Left kidney (tissue), 8 donors: ENCODE measurements at places on chromosomes 7 and 10.

DNA sequence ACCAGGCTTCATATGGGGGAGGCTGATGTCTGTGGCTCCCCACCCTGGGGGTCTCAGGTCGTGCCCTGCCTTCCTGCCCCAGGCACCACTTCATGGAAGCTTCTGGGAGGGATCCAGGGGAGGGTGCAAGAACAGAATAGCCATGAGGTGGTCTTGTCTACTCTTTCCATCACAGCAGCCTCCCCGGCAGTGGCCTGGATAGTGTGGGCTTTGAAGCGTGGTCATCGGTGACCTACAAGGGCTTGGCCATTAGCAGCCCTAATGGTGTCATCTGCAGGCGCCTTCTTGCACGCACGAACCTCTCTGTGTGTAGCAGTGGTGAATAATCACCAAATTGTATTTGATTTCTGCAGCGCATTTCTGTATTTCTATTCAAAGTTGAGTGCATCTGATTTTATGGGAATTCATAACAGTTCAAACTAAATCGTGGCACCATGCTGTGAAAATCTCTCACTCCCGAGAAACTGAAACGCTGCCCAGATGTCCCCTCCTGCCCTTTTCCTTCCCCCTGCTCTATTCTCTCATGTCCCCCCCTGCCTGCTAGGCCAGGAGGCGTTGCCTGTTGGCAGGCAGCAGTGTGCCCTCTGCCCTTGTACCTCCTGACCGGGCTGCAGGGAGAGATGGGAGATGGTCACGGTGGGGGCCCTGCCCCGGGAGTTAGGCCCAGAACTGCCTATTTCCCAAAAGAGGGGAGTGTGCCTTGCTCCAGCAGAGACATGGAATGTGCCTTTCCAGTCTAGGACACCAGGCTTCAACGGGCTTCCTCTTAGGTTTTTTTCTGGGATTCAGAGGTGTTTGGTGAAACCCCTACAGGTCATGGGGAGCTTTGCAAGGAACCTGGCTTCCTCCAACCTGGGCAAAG is 34.8 kb downstream of the CDH23 start:
- DNase-seq, result no peak

DNA sequence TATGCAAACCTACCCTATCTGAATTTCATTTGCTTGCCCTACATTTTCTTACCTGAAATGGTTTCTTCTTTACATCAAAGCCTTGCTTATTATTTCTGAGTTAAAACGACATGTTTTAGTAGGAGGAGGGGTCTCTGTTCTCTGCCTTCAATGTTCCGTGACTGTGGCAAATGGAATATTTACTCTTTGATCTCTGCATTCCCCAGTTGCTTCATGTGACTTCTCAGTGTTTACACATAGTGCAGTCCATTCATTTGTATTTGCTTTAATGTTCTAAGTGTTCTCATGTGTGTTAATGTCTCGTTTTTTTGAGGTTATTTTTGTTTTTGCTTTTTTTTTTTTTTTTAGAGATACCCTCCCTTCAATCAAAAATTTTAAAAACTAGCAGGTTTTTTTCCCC is 75.8 kb downstream of the GNAI1 start:
- peak; percentile 46 for DNase-seq

- no peak for DNase-seq
These were observed 46.6 kb upstream of the A1CF start for GRCh38 chr10:50931948-50932431.

GRCh38 chr7:92460510-92460909 is 13.2 kb downstream of the GATAD1 start:
- no peak for DNase-seq

- no peak for DNase-seq
These were observed 411.3 kb downstream of the CCSER2 start for GRCh38 chr10:84739641-84740040.

DNA sequence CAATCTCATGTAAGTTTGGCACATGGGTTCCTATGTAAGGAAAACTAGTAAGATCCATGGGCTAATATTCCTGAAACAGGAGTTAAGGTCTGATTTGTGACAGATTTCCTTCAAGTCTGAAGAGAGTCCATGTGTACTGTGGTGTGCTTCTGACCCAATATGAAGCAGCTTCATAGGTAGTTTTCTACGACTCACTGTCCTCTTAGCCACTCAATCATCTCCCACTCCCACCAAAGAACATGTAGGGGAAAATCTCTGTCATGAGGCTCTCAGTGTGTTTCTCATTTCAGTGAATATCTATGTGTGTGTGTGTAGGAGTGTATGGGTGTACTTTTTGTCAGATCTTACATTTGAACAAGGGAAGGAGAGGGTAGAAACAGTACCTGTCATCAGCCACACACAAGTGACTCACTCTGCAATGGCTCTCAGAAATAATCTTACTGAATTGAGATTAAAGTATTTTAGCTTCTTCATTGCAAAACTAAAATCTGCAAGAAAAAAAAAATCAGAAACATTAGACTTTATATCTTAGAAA is 31.1 kb downstream of the RELN start:
- no peak for DNase-seq

- no peak for DNase-seq
These were observed 91.8 kb upstream of the KMT2C start for GRCh38 chr7:152527610-152528032.

- no peak for DNase-seq
These were observed 2.1 kb downstream of the SYNPO2L start for GRCh38 chr10:73653701-73654100.

DNA sequence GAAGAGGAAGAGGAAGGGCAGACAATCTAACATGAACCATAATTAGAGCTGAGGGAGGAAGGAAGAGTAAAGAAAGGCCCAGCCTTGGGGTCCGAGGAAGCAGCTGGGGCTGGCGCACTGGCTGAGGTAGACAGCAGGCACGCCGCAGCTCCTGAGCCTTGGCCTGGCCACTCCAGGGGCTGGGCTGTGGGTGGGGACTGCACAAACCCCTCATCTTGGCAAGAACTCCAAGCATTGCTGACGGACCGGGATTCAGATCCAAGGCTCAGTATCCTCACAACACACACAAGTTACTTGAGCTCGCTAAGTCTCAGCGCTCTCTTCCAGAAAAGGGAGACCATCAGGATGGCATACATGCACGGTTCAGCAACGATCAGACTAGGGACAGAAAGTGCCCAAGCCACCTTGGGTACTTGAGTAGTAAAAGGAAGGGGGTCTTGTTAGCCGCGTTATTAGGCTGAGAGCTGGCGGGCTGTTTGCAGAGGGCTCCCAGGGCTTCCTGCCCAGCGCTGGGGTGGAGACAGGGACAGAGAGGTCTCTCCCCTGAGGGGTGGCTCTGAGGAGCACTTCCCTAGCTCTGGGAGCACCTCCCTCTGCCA is 4.5 kb downstream of the TNS3 start:
- no peak for DNase-seq

DNA sequence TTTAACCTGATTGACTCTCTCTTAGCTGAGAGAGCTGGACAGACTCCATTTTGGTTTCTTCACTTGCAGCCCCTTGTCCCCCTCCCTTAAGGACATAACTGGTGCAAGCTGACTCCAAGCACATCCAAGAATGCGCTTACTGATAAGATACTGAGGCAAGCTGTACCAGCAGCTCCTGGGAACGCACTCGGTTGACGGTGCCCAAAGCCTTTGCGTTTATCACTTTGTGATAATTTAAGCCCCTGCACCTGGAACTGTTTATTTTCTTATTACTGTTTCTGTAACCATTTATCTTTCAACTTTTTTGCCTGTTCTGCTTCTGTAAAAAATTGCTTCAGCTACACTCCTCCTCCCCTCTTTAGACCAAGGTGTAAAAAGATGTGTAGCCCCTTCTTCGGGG is 8.5 kb downstream of the AKR1B15 start:
- no peak for DNase-seq

DNA sequence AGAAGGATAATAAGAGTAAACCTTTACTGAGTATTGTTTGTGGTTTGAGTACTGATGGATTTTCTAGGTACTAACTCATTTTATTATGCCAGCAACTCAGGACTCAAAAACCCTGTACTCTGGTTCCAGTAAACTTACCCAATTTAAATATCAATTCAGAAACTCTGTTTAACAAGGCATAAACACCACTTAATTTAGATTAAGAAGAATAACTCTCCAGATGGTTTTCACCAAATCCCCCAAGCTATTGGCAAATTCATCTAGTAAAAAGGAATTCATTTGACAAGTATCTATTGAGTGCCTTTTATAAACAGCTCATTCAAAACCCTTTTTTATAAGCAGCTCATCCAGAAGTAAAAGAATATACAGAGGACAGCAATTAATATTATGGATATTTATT is 572.4 kb downstream of the PHTF2 start:
- no peak for DNase-seq

GRCh38 chr10:96978621-96979154 is 146.6 kb downstream of the LCOR start:
- no peak for DNase-seq

GRCh38 chr10:61986788-61987492 is 85.4 kb downstream of the ARID5B start:
- no peak for DNase-seq

DNA sequence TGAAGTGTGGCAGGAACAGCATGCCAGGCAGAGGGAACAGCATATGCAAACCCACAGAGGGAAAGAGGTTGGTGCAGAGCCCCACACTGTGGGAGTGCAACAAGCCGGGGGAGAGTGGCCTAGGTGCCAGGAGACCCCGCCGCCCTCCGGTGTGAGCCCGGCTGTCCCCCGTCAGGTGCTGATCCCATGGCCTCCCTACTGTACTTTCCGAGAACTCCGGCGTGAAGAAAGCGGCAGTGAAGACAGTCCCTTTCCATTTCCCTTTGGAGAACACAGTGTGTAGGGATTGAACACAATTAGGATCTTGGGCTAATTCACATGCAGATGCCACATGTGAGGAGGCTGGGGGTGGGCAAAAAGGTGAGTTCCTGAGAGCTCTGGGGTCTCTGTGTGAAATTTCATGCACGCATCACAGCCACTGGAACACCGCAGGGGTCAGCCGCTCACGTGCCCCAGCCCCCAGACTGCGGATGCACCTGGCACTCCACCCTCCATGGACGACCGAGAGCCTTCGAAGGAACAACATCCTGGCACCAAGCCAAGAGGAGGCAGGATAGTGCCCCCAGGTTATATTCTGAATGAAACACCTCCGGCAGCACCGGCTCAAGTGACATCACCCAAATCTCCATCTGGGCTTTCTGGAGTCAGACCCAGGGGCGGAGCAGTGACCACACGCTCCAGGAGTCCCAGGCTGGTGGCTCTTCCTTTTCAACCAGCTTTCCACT is 82.1 kb upstream of the PPP2R2D start:
- no peak for DNase-seq

DNA sequence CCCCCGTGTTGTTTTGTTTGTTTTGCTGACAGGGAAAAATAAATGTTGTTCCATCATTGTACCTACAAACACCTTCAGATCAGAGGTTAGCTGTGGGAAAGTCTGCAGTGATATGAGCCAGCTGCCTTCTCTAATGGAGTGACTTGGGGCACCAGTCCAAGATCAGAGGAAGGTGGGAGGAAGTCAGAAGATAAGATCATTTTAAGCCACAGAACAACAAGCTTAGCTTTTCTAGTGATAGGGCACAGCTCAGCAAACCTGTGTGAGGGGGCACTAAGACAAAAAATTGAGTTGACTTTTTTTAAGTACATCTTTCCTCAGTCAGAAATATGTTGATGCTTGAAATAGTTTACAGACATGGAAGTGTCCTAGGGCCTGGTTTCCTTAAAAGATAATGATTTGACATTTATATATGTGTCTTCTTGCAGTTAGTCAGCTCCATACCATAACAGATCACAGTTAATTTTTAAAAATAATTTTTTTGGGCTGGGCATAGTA is 240.3 kb upstream of the KAT6B start:
- no peak for DNase-seq

- DNase-seq, result no peak
These were observed 96.4 kb downstream of the PRKG1 start for GRCh38 chr10:51170518-51171245.

GRCh38 chr7:142847353-142847752 is 7.5 kb upstream of the EPHB6 start:
- no peak for DNase-seq

DNA sequence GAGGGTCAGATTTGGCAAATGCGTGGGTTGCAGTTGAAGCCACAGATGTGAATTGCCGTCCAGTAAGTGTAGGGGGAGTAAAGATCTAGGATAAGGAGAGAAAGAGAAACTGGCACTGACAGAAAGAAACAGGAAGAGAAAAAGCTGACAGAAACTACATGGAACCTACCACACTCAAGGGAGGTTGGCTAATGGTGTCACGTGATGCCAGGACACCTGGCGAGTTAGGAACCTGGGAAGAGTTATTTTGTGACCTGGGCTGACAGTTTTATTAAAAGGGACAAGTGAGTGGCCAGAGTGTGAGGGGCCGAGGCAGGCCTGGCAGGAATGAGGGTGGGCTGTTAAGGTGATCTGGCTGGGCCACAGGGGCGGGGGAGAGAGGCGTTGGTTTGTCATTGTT is 188.7 kb downstream of the ADARB2 start:
- DNase-seq, result no peak

DNA sequence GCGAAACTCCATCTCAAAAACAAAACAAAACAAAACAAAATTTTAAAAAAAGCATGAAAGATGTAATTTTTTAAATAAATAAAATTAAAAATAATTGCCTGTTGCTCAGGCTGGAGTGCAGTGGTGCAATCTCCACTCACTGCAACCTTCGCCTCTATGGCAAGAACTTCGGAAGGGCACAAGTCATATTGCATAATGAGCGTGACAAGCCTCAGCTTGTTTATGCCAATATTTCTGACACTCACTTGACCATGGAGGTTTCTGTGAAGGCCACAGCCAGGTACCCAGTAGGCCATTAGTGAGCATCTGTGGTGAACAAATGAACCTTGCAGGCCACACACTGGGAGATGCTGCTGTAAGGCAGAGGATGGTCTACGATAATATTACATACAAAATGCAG is 106.1 kb upstream of the KMT2C start:
- no peak for DNase-seq

DNA sequence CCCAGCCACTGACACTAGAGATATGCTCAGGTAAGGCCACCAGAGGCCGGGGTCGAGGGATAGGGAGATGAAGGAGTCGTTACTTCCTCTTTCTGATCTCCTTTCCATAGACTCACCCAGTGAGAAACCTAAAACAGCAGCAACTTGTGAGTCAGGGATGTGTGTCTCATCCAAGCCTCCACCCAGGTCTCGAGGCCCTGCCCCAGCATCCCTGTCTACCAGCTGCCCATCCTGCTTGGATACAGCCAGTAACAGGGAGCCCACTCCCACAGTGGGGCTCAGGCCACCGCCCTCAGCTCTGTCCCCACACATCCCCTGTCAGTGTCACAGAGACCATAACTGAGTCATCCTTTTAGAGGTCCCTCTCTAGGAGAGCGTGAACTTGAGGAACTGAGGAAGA is 49.6 kb upstream of the CHST15 start:
- no peak for DNase-seq

GRCh38 chr10:124143721-124144120 is 50.3 kb upstream of the CHST15 start:
- DNase-seq, result no peak

GRCh38 chr10:32293581-32293980 is 53.4 kb downstream of the EPC1 start:
- DNase-seq, result no peak

DNA sequence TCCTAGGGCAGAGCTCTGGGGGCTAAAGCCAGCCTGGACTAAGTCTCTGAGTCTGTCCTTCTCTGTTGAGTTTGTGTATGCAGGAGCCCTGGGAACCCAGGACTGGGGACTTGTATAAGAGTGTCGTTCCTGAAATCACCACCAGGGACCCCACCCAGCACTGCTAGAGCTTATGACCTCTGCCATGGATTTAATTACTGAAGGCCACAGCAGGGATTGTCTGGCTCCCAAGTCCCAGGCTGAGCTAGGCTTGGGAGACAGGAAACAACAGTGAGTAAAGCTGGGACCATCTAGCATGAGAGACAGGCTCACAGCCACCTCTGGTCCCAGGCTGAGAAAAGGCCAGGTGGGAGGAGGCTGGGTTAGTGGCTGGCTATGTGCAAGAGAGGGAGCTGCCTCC is 1.4 kb upstream of the TSPAN15 start:
- DNase-seq, result no peak
